ENCODE measurements at places on chromosomes 6 and 20.
A peak's percentile ranks its signal among the peaks of the same experiment; 100 is the strongest.

DNA sequence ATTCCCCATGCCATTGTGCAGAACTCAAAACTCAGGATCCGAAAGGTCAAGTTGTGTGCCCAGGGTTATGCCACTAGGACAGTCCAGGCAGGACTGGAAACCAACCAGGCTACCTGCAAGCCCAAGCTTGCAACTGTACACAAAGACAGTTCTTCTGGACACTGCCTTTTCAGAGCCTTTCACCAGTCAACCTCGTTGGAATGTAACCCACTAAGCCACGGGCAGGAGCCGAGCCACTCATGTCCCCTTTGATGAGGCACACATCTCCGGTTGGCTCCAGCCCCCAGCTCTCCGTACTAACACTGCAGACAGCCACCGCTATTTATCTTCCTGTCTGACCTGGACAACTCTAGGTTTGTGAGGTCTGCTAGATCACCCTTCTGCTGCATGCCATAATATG, 62.5 kb downstream of the BMP7 start:
- no peak for DNase-seq

GRCh38 chr6:10415617-10416480, 975 bp upstream of the TFAP2A start:
- DNase-seq, result no peak

- DNase-seq, result no peak
Measured at GRCh38 chr6:79463621-79464050, 73.6 kb downstream of the LCA5 start.

DNA sequence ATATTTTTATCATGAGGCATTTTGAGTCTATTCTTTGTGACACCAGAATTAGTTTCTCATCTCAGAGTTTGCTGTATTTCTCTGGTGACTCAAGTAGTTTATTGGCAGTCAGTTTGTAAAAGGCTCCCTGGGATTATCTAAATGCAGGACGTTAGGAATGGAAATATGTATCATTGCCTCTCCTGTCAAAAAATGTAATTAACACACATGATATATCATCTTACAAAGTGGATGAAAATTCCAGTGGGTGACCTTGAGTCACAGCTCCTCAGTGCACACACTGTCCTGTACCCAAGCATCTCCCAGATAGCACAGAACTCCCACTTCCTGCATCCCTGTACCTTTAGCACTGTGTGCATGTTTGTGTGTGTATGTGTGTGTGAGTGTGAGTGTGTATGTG, 258.6 kb downstream of the LAMA2 start:
- peak; percentile 46 for DNase-seq

DNA sequence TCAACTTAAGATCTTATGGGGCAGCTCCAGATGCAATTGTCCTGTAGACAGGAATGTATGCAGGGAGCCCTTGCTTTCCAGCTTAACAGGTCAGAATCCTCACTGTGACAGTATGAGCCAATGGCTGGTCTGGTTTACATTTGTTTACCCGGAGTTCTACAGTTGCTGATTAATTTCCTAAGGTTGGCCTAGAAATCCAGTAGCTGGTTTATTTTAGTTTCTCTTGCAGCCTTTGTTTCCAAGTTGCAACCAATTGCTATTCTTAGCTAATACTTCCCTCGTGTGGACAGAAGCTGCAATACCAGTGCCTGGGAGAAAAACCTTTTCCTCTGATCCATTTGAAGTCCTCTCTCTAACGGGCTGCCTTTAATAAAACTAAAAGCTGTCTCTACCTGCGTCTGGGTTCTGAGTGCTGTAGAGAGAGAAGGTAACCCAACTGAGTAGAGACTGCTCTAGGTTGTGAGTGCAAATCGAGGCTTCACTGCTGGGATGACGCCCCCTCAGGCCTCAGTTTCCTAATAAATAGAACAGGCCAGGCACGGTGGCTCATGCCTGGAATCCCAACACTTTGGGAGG, 45.9 kb downstream of the ZNF217 start:
- DNase-seq, result peak; percentile 84

DNA sequence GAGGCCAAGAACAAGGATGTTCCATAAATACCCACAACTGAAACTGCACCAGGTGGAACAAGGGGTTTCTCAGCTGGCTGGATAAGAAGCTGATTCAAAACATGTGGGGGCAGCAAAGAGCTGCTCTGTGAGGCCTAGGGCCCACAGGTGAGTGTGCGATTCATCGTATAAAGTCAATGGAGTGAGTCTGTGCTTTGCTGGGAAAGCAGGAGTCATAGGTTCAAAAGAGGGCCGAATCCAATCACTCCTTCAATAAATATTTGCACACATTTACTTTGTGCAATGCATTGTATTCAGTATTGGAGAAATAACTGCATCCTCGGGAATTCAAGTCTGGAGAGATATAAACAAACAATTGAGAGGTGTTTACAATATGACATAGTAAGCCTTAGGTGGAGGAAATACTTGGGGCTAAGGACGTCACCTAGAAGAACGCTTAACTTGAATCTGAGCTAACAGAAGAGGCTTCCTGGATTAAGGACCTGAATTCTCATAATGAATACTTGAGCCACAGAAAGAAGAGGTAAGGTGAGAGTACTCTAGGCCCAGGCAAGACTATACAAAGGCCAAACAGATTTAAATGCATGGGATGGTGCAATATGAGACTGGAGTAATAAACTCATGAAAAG, 83.7 kb upstream of the TMEM30A start:
- DNase-seq, result peak; percentile 41

DNA sequence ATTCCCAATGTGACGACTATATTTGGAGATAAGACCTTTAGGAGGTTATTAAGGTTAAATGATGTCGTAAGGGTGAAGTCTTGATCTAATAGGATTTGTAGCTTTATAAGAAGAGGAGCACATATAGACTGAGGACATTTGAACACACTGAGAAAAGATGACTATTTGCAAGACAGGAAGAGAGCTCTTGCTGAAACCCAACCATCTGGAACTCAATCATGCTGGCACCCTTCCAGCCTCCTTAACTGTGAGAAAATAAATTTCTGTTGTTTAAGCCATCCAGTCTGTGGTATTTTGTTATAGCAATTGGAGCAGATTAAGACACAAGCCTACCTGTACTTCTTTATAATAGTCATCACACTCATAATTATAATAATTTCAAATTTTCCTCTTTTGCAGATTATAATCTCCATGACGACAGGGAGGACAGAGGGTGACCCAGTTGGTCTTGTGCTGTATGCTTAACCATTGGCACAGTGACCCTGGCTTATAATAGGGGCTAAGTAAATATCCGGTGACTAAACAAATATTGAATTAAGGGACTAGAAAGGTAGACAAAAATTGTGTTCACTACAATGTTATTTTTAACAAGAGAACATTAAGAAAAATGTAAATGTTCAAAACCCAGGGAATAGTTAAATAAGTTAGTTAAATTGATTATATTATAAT, 206.4 kb upstream of the HDDC2 start:
- peak; percentile 76 for DNase-seq

Measured in fibroblast of pulmonary artery (primary cell).